Memory B cell (primary cell): ENCODE measurements at places on chromosomes 13 and 19.

GRCh38 chr19:44525721-44526430 lies 3.6 kb downstream of the CEACAM20 start:
- no peak for DNase-seq

- no peak for DNase-seq
Measured at GRCh38 chr19:29598496-29598895, 7.6 kb upstream of the POP4 start.

GRCh38 chr19:4487572-4487971 lies 15.5 kb downstream of the HDGFL2 start:
- DNase-seq = no peak

- DNase-seq = no peak
Measured at GRCh38 chr19:2015608-2015950, at the start of gene BTBD2. TSS of gene BTBD2 (minus strand) at chr19:2015714. CDS start at chr19:2015703, 11 bp downstream.

GRCh38 chr19:14119644-14120496 lies 2.3 kb upstream of the PRKACA start:
- no peak for DNase-seq
